ENCODE measurements at places on chromosomes 1 and 21.
A peak's percentile ranks its signal among the peaks of the same experiment; 100 is the strongest.

- DNase-seq: peak; percentile 96
Measured at GRCh38 chr1:216183454-216183853, 239.8 kb downstream of the USH2A start.

- DNase-seq: peak; percentile 9
Measured at GRCh38 chr1:161227196-161227871, 1.5 kb downstream of the TOMM40L start.

- DNase-seq: no peak
Measured at GRCh38 chr1:224786533-224787250, 142.8 kb upstream of the DNAH14 start.

GRCh38 chr1:12549460-12550349 is 68.3 kb downstream of the DHRS3 start:
- DNase-seq: no peak

DNA sequence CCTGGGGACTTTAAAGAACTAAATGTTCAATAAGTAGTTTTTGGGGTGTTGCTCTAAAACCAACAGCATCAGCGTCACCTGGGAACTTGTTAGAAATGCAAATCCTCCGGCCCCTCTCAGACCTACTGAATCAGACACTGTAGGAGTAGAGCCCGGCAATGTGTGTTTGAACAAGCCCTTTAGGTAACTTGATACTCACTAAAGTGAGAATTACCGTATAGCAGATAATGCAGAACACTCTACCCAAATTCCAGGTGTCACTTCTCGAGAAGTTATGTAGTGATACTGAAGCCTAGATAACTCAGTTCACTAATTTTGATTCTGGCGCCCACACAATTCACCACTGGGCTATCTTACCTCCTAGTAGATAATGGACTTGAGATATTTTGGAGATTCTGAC is 3.7 kb upstream of the DPT start:
- no peak for DNase-seq

DNA sequence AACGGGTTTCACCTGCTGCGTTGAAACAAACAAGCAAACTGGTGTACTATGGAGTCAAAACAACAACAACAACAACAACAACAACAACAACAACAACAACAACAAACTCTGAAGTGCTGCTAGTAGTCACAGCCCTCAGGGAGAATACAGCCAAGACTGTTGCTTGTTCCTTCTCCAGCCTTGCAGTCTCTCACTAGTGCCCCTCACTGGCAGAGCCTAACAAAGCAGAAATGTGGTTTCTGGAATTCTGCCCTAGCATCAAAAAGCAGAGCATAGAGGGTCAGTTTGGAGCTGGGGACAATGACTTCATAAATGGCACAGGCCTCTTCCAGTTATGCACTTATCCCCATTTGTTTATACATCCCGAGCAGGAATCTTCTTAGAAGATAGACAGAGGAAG is 187.4 kb downstream of the KCNK2 start:
- no peak for DNase-seq

DNA sequence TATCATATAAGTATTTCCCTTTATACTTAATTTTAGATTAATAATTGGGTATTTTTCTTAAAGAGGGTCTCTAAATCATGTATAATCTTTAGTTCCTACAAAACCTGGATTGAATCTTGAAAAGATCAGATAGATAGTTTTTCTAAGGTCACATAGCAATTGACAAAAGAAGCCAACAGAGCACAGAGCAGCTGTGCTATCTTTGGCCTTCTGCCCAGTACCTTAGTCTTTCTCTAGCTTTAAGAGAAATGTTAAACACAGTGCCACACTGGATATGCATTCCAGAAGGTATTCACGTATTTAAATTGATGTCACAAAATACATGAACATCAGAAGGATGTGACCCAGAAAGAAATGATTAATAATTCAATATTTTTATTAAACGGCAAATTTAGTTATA is 86.8 kb downstream of the C21orf91 start:
- DNase-seq: no peak

GRCh38 chr1:109923131-109923945 is 12.7 kb downstream of the CSF1 start:
- no peak for DNase-seq

DNA sequence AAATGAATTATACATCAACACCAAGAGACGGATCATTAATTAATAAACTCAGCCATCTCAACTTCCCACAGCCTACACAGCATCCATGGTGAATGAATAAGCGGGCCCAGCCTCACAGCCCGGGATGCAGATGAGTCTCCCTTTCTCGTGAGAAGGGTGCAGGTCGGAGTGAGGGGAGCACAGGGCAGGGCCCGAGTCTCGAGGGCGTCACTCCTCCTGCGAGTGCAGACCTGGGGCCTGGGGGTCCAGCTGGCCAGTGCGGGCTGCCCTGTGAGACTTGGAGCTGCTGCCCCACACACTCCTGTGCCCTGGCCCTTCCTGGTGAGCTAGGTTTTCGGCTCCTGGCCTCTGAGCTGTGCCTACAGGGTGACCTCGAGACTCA is 74.7 kb downstream of the AJAP1 start:
- DNase-seq: no peak

DNA sequence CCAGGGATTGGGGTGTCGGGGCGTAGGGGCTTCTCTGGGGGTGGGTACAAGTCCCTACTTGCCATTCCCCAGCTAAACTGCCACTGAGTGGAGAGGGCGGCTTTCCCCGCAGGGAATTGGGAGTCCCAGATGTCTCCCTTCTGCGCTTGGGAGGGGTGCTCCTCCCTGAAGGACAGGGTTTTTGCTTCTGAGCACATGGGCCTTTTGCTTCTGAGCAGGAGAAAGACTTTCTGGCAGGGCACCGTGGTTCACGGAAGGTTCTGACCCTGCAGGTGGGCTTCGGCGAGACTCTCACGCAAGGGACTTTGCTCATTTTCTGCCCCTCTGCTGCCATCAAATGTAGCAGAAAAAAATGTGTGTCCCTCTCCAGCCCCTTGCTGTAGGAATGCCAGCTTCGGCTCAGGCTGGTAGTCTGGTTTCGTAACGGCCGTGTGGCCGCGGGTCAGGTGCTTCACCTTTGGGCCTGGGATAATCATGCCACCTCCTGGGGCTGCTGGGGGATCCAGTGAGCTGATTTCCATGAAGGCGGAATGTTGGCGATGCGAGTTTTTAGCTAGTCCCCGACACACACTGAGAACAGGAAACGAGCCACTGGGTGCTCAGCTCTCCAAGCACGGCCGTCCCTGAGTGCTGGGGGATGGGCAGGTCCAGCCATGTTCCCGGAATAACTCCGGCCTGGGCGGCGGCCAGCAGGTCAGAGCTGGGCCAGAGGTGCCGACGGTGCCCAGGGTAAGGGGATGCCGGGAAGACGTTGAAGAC is 364.0 kb downstream of the CAMTA1 start:
- DNase-seq: no peak

DNA sequence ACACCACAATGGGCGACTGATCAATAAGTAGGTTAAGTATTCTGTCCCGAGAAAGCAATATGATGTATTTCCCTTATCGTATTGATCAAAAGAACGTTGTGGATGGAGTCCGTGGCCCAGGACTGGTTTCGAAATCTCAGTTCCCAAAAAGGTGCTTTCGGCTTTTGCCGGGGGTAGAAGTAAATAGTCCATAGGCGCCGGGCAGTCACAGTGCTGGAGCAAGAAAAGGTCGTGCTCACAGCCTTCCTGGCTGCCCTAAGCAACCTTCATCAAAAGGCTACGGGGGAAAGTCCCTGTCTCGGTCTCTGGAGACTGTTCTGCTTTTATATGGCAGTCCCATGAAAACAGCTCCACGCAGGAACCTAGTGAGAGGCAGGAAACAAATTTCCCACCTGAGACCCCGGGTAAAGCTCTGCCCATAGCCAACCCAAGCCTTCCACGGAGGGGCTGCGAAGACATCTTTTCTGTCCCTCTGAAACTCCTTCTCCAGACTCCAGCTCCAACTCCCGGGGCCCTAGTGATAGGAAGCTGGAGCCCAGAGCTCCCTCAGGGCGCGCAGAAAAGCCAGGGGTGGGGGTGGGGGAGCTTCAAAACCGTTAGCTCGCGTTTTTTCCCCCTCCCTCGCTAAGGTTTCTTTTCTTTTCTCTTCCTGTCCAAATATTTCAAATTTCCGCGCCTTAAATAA is 7.0 kb downstream of the CDKN2C start:
- DNase-seq: peak; percentile 63

GRCh38 chr1:51906306-51907078 is 28.0 kb upstream of the NRDC start:
- no peak for DNase-seq

Data from NCI-H524 treated with DMSO at 0.1 percent for 48 hours (cell line).